ENCODE measurements at places on chromosomes 3 and 15.

GRCh38 chr3:151213151-151213550 is 10.1 kb upstream of the GPR171 start:
- DNase-seq = no peak

DNA sequence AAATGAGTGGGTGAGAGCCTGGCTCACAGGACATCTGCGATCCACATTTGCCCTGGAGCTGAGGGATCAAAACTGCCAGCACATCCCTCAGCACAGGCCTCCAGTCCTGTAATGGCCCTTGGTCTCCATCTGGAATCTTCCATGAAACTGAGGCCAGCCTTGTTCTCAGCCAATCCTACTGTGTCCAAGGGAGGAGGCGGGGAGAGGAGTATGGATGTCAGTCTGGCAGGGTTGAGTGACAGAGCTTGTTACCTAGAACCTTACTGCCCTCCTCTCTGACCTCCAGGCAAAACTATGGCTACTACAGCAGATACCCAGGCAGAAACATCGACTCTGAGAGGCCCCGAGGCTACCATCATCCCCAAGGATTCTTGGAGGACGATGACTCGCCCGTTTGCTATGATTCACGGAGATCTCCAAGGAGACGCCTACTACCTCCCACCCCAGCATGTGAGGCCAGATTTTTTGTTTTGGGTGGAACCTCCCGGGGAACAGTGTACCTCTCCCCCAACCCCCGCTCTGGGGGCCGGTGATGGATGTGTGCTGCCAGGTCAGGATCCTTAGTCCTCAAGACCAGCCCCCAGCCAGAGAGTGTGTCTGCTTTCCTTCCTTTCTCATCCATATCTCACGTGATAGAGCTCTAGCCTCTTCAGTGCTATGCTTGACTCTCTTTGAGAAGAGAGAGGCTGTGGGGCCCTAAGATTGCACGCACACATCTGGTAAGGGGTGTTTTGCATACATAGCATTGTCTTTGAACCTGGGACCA is 41.3 kb downstream of the CHDH start:
- DNase-seq = peak; percentile 82

DNA sequence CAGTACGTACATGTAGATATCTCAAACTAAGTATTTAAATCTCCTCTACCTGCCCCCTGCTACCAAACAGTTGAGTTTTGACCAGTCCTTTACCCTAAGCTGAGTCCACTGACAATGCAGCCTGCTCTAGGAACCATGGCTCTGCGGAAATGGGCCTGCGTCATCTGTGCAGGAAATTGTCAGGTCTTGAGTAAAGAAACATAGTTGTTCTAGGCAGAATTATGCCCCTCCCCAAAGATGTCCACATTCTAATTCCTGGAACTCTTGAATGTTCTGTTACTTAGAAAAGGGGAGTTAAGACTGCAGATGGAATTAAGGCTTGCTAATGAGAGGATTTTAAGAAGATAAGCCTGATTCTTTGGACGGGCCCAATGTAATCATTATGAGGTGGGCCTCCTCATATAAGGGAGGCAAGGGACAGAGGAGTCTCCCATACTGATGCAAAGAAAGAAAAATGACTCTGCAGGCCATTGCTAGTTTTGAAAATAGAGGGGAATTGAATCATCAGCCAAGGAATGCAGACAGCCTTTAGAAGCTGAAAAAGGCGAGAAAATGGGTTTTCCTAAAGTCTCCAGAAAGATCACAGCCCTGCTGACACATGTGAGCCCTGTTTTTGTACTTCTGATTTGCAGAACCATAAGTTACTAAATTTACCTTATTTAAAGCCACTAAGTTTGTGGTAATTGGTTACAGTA is 5.5 kb upstream of the VGLL3 start:
- DNase-seq = peak; percentile 41

DNA sequence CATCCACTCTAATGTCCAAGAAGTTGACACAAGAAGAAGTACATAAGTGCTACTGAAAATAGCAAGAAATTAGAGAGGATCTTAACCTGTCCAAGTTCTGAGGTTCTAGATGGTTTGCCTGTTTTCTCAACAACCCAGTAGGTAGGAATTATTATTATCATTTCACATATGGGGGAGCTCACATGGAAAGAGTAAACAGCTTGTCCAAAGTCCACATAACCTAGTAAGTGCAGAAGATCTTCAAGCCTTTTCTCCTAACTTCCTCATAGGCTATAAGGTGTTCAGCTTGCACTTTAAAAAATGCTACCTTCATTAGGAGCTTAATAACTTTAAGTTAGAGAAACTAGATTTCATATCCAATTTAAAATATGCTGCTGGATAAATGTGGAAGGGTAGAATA is 3.0 kb downstream of the SLC2A2 start:
- no peak for DNase-seq

GRCh38 chr3:12840591-12841148 is 695 bp downstream of the RPL32 start:
- DNase-seq = peak; percentile 63

DNA sequence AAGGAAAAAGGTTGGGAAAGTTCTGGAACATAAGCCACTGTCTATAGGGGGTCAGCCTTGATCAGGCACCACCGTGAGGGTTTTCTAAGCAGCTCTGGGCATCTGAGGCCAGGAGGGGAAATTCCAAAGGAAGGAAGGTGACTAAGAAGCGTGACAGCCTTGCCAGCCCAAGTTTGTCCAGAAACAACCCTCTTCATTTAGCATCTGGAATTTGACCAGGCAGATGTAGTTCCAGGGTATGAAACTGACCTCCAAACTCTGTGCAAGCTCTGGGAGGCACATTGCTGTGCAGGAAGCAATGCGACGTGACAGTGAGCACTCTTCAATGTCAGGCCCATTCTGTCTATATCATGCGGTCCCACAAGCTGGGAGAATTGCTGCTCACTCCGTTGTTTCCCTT is 85.4 kb upstream of the TPM1 start:
- peak; percentile 30 for DNase-seq

- DNase-seq = no peak
These were observed 15.8 kb downstream of the PLXNA1 start for GRCh38 chr3:126998728-126999127.

GRCh38 chr3:185208823-185209222 is 45.0 kb downstream of the EHHADH start:
- no peak for DNase-seq

GRCh38 chr15:36080759-36081158 is 498.7 kb upstream of the CDIN1 start:
- peak; percentile 18 for DNase-seq

- no peak for DNase-seq
These were observed 54.3 kb downstream of the GSK3B start for GRCh38 chr3:120039642-120040610.

- peak; percentile 38 for DNase-seq
These were observed 24.3 kb upstream of the CP start for GRCh38 chr3:149245738-149246451.

GRCh38 chr15:71730277-71731144 is 79.8 kb upstream of the NR2E3 start:
- DNase-seq = peak; percentile 81

DNA sequence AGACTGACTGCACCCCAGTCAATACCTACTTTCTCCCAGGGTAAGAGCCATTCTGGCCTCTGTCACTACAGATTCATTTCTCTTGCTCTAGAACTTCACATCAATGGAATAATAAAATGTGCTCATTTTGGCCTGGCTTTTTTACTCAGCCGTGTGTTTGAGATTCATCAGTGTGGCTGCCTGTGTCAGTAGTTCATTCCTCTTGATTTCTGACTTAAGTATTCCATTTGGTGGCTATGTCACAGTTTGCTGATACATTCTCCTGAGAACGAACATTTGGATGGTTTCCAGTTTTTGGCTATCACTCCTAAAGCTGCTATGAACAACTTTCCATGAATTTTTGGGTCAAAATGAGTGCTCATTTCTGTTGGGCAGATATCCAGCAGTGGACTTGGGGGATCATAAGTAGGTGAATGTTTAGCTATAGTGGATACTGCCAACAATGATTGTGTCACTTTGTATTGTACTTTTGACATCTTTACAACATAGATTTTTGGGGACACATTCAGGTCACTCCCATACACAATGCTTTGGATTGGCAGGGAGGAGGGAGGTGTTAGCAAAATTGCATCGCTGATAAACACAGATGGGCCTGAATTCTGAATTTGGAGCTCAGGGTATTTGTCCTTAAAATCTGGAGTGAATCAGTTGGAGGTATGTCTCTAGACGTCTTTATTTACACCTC is 19.8 kb upstream of the FAM107A start:
- no peak for DNase-seq

GRCh38 chr15:74427607-74428441 is 5.9 kb downstream of the SEMA7A start:
- no peak for DNase-seq

DNA sequence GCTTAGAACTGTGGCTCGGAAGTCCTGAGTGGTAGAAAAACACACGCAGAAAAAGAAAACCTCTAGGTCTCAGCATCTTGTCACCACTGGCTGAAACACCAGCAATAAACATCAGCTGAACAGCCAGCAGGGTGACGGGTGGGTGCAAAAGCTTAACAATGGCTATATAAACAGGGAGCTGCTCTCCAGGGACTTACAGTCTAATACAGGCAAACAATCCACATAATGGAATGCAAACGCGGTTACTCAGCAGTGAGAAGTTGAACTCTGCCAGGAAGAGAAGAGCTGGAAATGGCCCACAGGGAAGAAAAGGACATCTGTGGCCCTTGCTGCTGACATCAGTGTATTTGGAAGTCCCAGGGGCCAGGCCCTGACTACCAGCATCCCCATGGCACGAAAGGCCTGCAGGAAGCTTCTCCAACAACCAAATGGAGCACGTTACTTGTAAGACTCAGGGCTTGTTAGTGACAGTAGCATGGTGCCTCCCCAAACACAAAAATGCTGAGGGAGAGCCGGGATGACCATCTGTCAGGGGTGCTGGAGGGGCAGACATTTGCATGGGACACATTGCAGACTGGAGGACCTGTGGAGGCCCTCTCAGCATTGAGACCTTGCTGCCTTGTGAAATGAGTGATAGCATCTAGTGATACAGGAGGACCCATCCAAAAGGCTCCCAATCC is 3.0 kb downstream of the HEG1 start:
- DNase-seq = peak; percentile 86

GRCh38 chr3:16113704-16114103 is 60.8 kb upstream of the GALNT15 start:
- no peak for DNase-seq

DNA sequence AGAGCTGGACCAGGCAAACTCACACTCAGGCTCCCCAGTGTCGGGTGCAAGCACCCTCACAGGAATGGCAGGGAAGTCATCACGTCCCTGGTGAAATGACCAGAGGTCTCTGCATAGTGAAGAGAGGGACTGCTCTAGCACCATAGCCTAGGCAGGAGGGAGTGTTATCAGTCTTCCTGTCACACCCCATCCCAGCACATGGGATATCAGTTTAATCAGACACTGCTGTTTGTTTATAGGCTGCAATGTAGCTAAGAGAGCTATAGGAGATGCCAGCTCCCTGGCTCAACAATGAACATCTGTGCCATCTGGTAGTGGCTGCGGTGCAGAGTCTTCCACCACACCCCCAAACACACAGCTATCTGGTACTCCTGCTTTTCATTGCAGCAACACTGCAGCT is 776.6 kb downstream of the ZNF385D start:
- DNase-seq = no peak

GRCh38 chr15:39506146-39506545 is 74.7 kb upstream of the THBS1 start:
- DNase-seq = peak; percentile 45

DNA sequence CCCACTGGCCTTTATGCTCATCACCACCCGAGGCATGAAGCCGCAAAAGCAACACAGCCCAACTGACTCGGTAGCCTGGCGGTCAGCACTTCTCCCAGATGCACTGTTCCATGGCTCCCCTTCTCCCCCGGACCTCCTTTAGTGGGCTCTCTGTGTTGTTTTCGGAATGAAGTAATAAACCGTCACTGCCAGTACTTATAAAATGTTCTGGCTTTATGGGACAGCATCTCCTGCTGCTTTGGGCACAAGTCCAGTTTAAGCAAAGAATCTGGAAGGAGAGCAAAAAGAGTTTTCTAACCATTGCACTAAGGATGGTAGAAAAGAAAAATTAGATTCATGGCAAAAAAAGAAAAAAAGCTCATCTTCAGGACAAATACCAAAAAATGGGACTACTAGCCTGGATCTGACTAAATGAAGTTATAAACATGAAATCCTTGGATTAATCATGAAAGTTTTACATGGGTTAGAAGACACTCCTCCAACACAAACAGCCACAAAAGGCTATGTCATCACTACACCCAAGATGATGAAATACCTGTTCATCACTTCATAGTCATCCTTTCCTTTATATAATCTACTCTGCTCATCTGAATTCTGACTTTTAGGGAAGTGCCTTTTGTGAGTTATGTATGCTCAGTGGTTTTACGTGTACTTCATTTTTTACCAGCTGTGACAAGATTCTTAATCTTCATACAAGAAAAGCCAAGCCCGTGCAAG is 89.5 kb upstream of the UBE2E2 start:
- DNase-seq = peak; percentile 57

- peak; percentile 18 for DNase-seq
These were observed 53.4 kb downstream of the OXSM start for GRCh38 chr3:25843332-25843731.

- no peak for DNase-seq
These were observed 610.0 kb downstream of the FOXP1 start for GRCh38 chr3:70973558-70973957.

- DNase-seq = no peak
These were observed 229.8 kb downstream of the SNRPN start for GRCh38 chr15:25184356-25185155.

- DNase-seq = no peak
These were observed 17.6 kb upstream of the KCNMB3 start for GRCh38 chr3:179268400-179269051.

DNA sequence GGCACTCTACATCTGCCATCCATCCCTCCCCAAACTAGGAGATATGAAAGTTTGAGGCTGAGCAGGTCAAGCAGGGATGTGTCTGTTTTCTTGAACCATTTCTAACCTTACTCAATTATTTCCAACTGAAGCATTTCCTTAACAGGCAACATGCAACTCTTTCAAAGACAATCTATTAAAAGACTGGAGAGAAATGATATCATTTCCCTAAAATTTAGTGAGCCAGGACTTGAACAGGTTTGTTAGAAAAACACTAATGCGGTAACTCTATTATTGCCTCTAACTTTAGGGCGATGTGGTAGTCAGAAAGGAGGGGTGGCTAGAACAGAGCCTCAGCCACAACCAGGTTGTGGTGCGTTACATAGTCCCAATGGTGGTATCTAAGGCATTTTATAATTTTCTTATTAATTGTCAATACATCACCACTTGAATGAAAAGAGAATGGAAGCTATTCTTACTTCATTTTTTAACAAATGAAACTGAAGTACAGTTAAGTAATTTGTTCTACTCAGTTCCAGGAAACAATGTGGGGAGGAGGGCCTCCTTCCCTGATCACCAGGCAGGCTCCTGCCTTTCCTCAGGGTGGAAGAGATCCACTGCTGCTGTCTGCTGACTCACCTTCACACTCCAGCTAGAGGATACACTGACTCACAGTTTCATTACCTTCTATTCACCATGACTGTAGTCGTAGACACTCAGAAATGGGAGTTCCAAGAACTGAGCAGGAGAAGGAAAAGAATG is 22.8 kb downstream of the MYO1E start:
- DNase-seq = peak; percentile 85

GRCh38 chr3:125240496-125240895 is 27.9 kb upstream of the SLC12A8 start:
- peak; percentile 19 for DNase-seq

All from astrocyte of the hippocampus (primary cell).